ENCODE measurements at places on chromosomes 6 and 20. TPM values are rescaled to one million over a fixed set of nuclear protein-coding genes. Genes with fewer than 3 reads are reported as not detected.

DNA sequence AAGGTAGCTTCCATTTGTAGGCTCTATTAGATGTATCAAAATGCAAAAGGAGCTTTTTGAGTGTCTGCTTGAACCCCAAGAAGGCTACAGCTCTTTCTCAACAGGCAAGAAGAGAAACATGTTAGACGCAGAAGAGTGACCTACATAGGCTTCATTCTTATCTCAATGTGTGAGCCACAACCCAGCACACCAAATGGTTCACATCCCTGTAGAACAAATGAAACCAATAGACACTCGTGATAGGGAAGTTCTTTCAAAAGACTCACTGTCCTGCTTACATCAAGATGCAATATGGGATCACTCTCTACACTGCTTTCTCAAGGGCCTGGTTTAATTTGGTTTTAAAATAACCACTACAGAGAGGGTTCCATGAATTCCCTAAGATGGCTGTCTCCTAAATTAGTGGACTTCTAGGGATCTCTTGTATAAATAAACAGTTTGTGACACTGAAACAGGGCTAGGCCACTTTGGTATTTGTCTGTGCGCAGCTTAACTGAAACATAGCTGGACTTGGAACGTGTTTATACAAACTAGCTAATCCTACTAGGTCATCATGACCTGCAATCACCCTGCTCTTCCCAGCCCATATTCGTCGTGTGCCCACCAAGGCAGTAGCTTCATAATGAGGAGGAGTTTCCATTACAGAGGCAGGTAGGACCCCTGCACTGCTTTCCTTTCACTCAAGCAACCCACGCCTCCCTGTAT, 225.4 kb upstream of the PREP start:
- DNase-seq = no peak

DNA sequence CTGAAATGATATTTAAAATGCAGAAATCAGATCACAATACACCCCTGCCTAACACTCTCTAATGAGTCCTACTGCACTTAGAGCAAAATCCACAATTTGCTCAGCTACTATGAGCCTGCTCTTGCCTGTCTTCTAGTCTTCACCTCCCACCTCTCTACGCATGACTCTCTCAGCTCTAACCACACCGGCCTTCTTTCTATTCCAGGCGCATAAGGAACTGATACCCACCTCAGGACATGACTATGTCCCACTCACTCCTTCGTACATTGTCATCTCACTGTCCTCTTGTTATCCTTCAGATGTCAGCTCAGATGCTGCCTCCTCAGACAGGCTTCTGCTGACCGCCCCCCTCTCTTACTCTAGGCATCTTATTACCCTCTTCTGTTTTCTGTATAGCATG, 201.0 kb upstream of the FLRT3 start:
- DNase-seq = no peak

DNA sequence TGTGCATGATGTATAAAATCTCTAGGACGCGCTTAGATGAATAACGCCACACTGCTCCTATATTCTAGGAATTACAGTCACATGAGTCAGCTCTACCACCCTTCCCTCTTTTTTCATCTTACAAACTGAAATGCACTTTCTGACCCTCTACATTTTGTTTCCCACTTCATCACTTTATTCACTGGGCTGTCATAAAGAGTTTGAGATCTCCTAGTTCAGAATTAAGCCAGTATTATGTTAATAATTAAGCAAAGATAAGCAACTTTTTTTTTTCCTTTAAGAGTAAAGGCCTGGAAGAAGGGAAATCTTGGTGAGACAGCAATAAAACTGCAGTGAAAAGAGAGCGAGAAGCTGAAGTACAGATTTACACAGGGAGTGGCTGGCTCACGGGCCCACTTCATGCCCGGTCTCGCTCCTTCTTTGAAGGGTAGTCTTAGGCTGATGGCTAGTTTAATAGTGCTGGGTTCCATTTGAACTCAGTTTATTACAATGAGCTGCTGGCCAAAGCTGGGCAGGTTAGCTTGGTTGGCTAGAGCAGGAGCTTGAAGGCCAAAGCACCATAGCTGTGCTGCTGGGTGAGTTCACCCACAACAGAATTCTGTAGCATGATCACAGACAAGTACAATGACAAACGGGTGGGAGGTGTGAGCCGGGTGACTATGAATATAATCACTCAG, 110.6 kb downstream of the MAP7 start:
- DNase-seq = no peak

DNA sequence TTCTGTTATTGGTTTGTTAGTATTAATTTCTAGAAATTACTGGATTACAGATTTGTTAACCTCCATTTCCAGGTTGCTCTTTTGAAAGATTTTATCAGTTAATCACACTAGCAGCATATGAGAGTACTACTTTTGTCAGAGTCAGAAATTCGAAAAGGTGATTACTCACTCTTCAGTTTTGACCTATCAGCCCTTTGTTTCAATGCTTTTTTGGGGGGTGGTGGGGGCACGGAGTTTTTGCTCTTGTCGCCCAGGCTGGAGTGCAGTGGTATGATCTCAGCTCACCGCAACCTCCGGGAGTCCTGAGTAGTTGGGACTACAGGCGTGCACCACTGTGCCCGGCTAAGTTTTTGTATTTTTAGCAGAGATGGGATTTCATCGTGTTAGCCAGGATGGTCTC, 149.2 kb downstream of the JARID2 start:
- no peak for DNase-seq

- DNase-seq = peak; percentile 84
These were observed 44.4 kb downstream of the DSTN start for GRCh38 chr20:17614176-17614811.

The IPCEF1 gene
- 3.2 TPM for total RNA-seq

DNA sequence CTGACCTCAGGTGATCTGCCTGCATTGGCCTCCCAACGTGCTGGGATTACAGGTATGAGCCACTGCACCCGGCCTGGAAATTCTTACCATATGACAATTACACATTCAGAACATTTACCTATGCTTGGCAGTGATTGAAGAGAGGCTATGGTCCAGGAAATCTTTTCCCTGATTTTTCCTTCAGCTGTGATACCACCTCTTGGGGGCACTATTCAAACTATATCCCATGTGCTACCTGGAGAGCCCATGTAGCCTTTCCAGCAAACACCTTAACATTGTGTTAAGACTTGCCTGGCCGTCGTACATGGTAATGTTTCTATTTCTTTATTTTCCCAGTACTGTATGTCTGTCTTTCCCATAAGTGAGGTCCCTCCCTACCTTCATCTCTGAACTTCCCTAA, 61.7 kb upstream of the C20orf144 start:
- no peak for DNase-seq

Data from ureter (tissue), 1 donor.